ENCODE measurements at places on chromosomes 5 and 9.

- no peak for DNase-seq
These were observed 133.1 kb downstream of the RORB start for GRCh38 chr9:74630228-74630627.

DNA sequence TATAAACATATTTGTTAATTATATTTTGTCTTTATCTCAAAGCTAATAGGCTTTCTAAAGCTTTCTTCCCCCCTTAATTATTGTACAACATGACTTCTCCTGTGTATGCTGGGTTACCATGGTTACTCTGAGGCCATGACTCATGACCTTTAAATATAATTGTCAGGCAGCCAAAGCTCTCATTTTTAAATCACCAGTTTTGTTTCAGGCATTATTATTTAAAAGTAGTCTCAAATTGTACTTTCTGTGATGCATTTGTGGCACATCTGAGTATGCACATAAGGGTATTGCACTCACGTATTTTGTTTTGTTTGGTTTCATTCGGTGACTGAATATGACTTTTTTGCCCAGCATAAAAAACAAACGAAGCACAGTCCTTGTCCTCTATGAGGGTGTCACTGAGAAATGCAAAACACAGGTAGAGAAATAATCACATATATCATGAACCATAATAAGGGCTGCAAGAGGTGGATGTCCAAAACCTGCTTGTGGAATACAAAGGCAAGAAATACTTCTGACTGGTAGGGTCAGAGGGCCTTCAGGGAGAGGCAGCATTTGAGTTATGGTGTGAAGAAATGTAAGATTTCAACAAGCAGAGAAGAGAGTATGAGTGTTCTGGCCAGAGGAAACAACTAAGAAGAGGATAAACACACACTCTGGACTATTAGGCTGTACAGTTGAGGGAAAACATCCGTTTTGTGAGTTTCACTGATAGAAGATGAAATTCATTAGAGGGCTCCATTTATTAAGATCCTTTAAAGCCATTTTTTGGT lies 2.1 kb downstream of the CCDC192 start:
- no peak for DNase-seq

DNA sequence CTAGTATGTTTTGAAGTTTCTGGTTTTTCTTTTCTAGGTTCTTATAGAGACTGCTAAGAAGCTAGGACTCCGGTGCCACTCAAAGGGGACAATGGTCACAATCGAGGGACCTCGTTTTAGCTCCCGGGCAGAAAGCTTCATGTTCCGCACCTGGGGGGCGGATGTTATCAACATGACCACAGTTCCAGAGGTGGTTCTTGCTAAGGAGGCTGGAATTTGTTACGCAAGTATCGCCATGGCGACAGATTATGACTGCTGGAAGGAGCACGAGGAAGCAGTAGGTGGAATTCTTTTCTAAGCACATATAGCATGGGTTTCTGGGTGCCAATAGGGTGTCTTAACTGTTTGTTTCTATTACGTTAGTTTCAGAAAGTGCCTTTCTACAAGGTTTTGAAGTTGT lies 52.2 kb downstream of the MTAP start:
- no peak for DNase-seq

DNA sequence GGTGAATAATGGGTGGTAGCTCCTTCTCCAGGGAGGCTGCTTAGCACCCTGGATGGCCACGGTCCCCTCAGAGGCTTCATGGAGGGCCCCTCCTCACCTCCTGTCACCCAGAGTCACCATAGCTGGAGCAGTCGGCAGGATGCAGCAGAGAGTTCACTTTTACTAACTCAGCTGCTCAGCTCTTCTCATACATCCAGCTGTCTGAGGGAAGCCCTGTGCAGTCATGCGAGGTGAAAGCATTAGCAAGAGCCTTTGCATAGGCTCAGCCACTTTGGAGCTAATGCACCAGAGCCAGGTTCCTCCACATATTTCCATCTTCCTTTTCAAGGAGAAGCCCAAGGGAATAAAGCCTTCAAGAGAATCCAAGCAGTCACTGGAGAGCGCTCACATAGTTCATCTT lies 499.2 kb downstream of the BNC2 start:
- DNase-seq, result no peak

GRCh38 chr9:128902351-128903078 lies 18.3 kb upstream of the PHYHD1 start:
- peak; percentile 19 for DNase-seq

DNA sequence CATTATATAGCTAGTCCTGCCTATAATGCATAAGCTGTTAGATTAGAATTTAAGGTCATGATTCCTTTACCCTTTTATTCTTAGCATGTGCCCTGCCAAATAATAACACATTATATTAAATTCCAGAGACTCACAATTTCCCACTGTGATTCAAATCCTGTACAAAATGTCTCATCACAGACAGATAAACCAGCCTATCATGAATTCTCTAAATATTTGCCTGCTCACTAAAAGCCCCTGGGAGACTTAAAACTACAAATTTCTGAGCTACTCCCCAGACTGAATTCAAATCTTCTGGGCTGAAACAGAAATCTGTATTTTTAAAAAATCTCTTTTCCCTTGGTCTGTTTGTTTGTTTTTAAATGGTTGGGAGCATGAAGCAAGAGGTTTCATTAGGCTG lies 32.7 kb downstream of the GAPT start:
- no peak for DNase-seq

GRCh38 chr9:100082782-100083181 lies 16.0 kb downstream of the ERP44 start:
- no peak for DNase-seq

DNA sequence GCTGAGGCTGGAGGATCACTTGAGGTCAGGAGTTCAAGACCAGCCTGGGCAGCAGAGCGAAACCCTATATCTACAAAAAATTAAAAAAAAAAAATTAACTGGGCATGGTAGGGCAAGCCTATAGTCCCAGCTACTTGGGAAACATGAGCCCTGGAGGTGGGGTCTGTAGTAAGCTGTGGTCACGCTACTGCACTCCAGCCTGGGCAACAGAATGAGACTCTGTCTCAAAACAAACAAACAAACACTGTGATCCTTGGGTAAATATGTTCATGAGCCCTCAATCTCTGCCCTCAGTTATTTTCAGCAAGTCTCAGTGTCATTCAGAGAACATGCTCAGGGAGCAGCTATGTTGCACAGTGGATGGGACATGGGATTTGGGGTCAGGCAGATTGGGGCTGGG lies 76.2 kb downstream of the PTTG1 start:
- DNase-seq, result no peak

- no peak for DNase-seq
These were observed 4.1 kb downstream of the SLC23A1 start for GRCh38 chr5:139378941-139379361.

DNA sequence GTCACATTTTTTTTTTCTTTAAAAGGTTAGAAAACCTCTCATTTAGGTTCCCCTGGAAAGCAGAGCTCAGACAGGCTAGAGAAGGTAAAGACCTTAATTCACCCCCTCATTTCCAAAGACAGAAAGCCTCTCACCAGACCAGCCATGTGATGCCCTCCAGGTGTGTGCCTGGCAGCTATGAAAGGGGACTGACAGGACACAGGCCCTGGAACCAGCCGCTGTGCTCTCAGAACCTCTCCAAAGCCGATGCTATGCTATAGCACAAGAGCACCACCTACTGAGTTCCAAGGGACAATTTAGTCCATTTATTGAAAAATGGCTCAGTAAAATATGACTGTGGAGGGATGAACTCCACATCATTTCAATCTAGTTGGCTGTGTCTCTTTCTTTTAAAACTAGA lies 48.8 kb downstream of the FANCC start:
- peak; percentile 50 for DNase-seq

DNA sequence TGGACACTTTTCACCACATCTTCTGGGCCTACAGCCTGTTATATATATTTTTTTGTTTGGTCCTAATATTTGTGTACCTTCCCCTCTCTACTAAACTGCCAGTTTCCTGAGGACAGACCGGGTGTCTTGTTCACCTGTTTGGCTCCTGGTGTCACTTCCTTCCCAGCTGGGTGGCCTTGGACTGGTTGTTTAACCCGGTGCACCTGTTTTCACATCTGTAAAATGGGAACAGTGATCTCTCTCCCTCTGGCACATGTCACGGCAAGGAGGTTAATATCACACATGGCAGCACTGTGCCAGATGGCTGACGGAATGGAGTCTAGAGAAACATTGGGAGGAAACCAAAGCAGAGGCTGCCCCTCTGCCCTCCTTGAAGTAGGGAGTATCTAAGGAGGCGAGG lies 79.7 kb downstream of the DAB2IP start:
- no peak for DNase-seq

DNA sequence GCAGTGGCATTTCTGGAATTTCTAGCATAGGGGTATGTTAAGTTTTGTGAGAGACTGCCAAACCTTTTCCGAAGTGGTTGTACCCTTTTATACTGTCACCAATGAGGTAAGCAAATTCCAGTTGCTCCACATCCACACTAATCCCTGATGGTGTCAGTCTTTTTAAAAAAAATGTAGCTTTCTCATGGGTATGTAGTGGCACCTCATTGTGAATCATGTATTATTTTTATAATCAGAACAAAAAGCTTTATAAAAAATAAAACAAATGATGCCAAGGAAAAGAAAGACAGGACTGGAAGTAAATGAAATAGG lies 93.4 kb upstream of the CLINT1 start:
- no peak for DNase-seq

- no peak for DNase-seq
These were observed at the start of gene ANGPTL2 for GRCh38 chr9:127122176-127123063. TSS of gene ANGPTL2 (minus strand) at chr9:127122635. CDS start at chr9:127108731, 13,904 bp downstream.

DNA sequence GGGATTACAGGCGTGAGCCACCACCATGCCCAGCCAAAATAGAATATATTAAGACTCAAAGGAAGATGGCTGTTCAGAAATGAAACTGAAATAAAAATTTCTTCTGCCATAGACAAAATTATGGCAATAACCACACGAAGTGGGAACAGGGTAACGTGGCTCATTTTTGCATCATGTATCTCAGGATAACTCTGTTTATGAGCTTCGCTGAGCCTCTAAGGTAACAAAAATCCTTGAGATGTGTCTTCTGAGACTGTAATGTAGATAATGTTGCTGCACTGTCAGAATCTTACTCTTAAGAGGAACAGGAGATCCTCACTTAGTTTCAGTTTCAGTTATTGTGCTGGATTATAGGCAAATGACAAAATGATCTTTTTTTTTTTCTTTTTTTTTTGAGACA lies 153.8 kb downstream of the GOLPH3 start:
- no peak for DNase-seq

DNA sequence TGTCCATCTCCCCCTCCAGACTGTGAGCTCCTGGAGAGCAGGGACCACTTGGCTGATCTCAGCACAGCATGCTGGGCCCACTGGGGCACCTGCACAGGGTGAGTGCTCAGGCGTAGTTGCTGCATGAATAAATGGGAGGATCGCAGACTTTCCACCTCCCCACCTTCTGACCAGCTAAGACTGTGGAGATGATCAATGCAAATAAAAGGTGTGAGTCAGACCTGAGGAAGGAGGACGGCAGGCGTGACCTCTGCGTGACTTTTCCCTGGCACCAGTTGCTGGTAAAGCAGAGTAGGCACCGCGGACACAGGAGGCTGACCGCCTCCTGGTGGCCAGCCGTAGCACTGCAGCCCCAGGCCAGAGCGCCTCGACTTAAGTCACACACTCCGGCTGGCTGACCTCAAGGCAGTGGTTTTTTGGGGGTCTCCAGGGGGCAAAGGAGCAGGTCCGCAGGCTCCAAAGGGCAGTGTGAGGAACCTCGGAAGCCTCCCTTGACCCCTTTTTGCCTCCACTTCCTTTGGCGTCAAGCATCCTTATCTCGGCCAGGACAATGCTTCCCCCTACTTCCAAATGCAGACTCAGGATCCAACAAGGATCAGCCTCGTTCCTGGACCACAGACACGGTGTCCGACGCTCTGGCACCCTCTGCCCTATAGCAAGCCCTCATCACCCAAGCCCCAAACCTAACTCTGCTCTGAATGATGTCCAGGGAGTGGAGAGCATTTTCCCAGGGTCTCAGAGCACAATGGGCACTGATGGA lies 12.7 kb upstream of the TDRD7 start:
- no peak for DNase-seq

DNA sequence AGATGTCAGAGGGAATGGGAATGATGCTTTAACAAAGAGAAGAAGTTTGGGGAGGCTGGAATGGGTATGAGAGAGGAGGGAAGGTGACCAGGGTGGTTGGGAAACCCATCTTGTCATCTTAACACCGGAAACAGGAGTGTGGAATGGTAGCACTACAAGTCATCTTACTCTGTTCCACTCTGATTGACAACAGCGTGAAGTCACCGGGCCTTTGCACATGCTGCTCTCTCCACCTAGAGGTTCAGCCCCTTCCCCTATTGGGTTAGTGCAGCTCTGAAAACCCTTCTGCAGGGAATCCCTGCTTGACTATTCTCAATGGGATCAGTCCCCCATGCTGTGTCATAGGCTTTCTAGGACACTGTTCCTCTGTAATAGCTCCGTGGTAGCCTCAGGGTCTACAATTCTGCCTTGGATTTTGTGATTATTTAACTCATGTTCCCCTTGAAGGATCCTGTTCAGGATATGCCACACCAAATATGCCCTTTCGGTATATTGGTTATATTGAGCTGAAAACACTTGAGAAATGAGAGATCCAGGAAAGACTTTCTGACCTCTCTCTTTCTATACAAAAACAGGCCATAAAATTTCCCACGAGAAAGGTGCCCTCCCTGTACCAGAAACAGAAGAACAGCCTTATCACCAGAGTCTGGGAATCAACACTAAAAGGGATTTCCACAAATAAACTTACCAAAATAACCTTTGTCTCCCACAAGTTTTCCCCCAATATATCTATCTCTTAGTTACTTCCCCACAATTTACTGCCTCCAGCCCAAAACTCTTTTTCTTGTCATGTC lies 86.3 kb downstream of the TLE1 start:
- DNase-seq, result no peak

DNA sequence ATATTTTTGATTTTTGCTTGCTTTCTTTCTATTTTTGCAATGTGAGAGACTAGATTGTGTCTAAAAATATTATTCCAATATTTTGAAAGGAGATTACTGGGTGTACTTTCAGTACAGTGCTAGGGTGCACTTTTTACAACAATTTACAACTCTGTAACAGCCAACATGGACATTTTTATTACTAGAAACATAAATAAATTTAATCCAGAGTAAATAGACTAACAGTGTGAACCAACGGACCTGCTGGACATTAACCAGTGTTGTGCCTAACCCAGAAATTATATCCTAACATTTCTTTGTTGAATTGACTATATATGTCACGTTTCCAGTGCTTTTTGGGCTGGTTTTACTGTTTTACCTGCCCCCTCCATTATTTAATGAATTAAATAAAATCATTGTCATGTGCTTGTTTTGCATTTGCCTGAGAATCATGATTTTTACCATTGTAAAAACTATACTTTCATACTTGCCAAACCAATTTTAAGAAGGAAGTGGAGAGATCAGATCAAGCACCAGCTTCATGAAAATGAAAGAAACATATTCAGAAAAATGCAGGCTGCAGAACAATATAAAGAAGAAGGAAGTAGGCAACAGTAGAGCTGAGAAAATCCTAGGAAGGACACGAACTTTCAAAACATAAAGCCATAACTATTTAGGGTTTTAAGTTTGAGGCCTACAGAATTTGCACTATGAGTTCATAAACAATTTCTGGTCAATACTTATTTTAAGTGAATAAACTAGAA lies 400.8 kb upstream of the PIK3R1 start:
- no peak for DNase-seq

GRCh38 chr9:132548751-132549640 lies 33.4 kb upstream of the BARHL1 start:
- DNase-seq, result no peak

Measured in NCI-H2081 treated with DMSO at 0.1 percent for 48 hours (cell line).